ENCODE measurements at places on chromosomes 11 and 22.

GRCh38 chr22:46017166-46017565 lies 40.2 kb upstream of the WNT7B start:
- no peak for DNase-seq

GRCh38 chr11:64772303-64773018 lies 5.9 kb downstream of the SF1 start:
- DNase-seq, result no peak

GRCh38 chr11:69497221-69497787 lies 15.8 kb downstream of the LINC01488 start:
- no peak for DNase-seq

DNA sequence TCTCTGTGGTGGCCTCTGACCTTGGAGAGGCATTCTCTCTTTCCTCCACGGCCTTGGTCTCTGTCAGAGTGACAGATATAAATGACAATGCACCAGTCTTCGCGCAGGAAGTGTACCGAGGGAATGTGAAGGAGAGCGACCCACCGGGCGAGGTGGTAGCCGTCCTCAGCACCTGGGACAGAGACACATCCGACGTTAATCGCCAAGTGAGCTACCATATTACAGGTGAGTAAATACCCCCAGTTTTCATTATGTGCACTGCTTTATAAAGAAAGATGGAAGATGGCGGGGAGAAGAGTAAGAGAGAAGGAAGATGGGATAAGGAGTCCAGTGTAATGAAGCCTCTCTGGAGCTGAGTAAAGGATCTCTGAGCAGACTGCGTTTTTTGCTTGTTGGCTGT lies 167.8 kb upstream of the MTNR1B start:
- DNase-seq, result no peak

DNA sequence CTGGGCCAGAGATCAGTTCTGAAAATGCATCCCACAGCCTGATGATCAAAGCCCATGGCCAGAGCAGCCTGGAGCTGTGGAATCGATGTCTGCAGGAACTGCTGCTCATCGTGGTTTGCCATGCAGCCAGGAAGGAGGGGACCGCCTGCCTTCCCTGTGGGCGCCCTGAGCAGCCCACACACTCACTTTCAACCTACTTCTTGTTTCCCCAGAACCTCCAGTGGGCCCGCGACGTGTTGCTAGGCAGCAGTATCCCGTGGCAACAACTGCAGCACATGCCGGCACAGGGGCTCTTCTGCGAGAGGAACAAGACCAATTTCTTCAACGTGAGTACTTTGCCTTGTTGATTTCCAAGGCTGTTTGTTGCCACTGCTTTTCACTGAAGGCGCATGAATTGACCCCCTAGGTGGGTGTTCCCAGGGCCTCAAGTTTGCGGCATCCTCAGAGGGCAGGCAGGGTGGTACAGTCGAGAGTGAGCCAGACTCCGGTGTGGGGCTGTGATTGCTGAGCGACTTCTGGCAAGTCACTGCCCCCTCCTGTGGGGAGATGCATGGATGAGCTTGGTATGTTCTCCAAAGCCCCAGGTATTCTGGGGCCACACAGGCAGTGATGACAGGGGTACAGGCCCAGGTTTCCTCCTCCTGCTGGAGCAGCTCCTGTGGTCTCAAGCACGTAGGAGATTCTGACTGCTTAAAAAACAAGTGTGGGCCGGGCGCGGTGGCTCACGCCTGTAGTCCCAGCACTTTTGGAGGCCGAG lies 47.0 kb upstream of the SUSD2 start:
- peak; percentile 47 for DNase-seq

- no peak for DNase-seq
Measured at GRCh38 chr11:8987446-8987845, 16.4 kb downstream of the NRIP3 start.

- DNase-seq, result no peak
Measured at GRCh38 chr11:39641751-39642150, 1817.7 kb downstream of the LRRC4C start.

GRCh38 chr11:132802947-132803346 lies 729.4 kb downstream of the OPCML start:
- no peak for DNase-seq

DNA sequence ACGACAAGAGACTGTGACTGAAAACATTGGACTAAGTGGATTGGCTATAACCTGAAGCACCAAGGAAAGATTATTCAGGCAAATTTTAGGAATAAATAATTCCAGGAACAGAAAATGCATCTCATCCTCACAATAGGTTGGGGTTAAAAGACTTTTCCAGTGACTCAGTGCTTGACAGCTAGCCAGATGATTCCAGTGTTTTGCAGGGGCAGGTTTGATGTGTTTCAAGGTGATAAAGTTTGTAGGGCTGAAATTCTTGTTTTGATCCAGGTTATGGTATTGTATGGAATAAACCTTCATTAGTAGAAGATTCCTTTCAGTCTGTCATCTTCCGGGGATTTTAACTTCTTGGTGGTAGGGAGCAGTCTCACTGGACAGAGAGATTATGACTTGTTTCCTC lies 2.3 kb downstream of the EXT2 start:
- no peak for DNase-seq

DNA sequence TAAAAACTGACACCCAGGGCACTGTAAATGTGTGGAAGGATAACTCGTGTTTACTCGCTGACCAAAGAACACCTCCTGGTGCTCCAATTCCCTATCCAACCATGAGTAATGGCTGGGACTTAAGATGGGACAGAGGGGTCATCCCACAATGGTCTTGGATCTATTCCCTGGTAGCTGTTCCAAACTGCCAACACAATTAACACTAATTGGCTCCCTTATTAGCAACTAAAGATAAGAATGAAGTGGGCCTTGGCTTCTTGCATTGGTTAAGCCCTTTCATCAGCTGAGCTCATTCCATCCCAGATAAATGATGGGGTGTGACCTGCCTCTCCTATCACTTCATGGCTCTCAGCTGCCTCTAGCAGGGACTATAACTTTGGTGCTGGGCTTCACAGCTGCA lies 1.5 kb upstream of the SIK3 start:
- no peak for DNase-seq

DNA sequence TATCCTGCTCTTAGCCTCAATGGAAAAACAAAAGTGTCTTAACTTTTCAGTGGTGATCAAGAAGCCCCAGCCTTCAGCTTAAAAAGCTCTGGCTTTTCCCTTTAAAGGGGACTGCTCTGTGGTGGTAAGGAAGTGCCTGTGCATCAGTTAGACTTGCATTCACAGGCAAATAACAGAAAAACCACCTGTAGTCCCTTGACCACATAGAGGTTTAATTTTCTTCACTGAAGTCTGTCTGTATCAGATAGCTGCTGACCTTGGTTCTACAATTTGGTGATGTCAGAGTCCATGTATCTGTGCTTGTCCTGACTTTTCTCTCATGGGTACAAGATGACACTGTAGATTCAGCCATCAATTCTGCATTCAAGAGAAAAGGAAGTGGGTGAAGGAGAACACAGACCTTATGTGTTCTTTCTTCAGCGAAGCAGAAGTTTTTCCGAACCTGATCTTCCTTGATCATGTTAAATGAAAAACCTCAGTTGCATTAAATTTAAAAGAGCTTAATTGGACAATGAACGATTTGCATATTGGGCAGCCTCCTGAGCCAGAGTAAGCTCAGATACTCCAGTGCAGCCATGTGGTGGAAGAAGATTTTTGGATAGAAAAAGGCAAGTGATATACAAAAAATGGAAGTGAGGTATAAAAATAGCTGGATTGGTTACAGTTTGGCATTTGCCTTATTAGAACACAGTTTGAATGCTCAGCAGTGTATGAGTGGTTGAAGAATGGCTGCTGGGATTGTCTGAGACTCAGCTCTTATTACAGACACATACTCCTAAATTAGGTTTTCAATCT lies 43.2 kb upstream of the RDX start:
- DNase-seq, result no peak

DNA sequence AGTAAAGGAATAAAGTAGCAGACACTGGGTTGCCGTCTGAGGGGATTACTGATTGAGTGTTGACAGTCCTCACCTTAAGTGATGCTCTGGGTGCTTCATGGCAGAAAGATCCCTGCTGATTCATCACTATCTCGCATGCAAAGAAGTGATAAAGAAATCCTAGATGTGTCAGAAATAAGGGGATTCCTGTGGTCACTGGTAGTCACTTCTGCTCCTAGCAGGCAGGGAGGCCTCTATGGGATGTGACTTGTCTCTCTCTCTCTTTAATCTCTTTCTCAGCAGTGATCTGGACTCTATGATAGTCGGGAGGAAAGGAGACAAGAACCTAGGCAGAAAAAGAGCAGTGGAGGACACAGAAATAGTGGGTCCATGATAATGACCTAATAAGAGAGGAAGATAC lies 30.9 kb upstream of the OR56A1 start:
- no peak for DNase-seq

GRCh38 chr22:46072981-46073682 lies 77.2 kb upstream of the PPARA start:
- DNase-seq, result no peak

- DNase-seq, result no peak
Measured at GRCh38 chr11:32312206-32312817, 123.0 kb downstream of the WT1 start.

DNA sequence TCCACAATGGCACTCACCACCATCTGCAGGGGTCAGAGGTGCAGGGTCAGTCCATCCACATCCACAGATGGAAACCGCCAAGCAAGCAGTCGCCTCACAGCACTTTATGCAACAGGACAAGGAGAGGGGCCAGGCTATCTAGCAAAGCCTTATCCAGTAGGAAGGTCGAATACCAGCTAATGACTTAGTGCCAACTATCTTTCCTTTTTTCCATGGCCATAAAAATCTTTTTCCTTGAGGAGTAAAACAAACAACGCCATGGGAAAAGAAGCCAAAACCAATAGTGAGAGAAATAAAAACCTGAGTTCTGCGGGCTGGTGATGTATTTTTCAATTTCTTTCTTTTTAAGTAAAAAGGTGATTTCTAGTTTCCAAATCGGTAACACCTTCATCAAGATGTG lies 8.2 kb downstream of the SNX19 start:
- DNase-seq, result no peak

DNA sequence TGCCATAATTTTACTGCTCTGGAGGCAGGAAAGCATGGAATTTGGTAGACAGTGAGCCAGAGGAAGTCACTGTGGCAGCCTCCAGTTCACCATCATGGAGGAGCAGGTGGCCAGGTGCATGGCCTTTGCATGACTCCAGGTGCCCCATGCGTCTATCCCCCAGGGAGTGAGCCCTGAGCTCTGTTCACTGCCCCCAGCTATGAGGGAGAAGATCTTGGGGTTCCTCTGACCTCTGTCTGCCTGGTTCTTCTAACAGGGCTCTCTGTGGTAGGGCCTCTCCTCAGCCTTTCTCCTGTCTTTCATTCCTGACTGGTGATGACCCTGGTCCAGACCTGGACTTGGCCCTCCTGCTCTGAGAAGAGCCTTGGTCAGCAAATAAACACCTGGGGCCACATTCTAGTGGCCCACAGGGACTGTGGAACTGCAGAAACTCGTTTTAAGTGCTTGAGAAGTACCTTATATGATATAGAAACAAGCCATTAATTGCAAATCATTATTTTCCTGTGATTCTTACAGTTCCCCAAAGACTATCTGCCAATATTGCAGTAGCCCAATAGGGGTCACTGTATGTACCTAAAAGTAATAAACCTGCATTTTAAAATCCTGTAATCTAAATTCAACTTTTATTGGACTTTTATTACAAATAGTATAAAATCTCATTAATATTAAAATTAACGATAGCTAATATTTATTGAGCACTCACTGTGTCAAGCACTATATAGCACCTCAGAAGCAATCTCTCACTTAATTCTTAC lies 120.0 kb upstream of the SYT13 start:
- no peak for DNase-seq

GRCh38 chr11:36264011-36264972 lies 24.9 kb downstream of the COMMD9 start:
- no peak for DNase-seq

GRCh38 chr11:32843544-32843943 lies 13.8 kb downstream of the PRRG4 start:
- DNase-seq, result no peak

GRCh38 chr11:129248618-129249017 lies 56.5 kb upstream of the ARHGAP32 start:
- no peak for DNase-seq

GRCh38 chr11:79110796-79111195 lies 330.0 kb downstream of the TENM4 start:
- DNase-seq, result no peak

GRCh38 chr11:44943118-44943517 lies 7.6 kb downstream of the TP53I11 start:
- peak; percentile 48 for DNase-seq

GRCh38 chr22:27594474-27595134 lies 207.0 kb downstream of the MN1 start:
- no peak for DNase-seq

DNA sequence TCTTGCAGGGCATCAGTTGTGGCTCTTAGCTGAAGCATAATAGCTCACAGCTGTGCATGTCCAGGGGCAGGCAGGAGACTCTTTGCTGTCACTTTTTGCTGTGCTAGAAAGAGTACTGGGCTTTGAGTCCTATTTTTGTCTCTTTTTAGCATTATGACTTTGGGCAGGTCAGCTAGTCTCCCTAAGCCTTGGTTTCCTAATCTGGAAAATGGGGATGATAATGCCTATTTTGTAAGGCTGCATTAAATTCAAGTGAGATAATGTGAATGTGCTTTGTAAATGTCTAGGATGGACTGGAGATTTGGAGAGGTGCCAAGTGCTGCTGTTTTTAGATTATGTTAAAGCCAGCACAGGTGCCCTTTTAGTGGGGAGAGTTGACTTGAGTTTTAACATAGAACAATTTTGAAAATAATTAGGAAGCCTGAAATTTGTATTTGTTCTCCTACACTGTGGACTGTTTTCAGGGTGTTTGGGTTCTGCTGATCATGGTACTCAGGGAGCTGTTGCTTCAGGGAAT lies 19.1 kb downstream of the CABIN1 start:
- DNase-seq, result no peak

- DNase-seq, result no peak
Measured at GRCh38 chr22:25375683-25376082, 156.2 kb downstream of the CRYBB2 start.

DNA sequence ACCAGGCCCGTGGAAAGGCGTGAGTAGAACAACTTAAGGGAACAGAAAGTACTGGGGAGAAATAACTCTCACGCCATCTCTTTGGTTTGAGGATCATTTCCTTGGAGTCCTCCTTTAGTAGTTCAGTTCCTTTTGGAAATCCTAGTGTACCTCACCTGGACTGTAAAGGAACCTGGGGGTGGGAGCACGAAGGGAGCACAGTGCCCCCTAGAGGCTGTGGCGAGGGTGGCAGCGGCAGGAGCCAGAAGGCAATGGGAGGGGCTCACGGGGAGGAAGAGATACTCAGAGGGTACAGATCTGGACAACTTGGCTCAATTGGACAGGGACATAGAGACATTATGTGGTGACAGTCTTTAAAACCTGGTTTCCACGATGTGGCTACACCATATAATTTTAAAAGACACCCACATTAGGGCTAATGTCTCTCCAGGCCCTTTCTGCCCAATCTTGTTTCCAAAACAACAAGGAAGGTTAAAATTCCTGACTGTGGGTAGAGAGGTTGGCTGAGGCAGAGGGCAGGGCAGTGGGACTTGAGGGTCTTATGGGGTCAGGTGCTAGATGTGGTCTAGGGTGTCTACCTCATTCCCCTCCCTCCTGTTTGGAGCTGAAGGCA lies 87.0 kb downstream of the CSNK2A3 start:
- peak; percentile 74 for DNase-seq
